ENCODE measurements at places on chromosomes 7 and 10. TPM values are rescaled to one million over a fixed set of nuclear protein-coding genes. Genes with fewer than 3 reads are reported as not detected.

Gene FANK1
- 9.6 TPM for polyA plus RNA-seq

Gene MAT1A
- polyA plus RNA-seq, result 1.2 TPM

Gene GIMAP1
- 2.4 TPM for polyA plus RNA-seq

DNA sequence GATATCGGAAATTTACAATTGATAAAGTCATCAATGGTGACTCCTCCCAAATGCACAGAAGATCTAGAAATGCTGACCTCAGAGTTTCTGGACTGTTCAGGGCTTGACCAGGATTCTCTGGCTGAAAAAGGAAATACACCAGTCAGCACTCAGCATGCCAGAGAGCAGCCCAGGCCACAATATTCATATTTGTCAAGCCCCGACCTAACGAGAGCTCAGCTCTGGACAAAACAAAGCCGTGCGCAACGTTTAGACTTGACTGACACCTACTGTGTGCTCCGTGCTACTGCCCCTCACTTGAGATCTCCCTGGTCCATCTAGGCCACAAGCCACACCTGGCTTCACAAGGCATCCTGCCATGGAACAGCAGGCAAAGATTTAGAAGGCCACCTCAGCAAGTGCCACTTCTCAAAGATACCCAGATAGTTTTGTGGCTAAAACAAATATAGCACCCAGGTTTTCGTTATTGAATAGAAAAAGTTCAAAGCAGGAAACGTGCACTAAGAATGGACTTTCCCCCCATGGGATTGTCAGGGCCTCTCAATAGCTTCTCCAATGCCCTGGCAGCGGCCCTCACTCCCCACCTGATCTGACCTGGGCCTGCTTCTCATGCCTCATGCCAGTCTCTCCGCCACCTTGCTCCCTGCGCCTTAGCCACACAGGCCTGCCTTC, 218.3 kb downstream of the FAM107B start:
- DNase-seq, result no peak

GRCh38 chr7:98935811-98936210, 57.5 kb downstream of the TRRAP start:
- DNase-seq, result no peak
